Activated CD4-positive, alpha-beta T cell treated with anti-CD3 and anti-CD28 coated beads for 24 hours (primary cell): ENCODE measurements at places on chromosomes 7 and 10.

DNA sequence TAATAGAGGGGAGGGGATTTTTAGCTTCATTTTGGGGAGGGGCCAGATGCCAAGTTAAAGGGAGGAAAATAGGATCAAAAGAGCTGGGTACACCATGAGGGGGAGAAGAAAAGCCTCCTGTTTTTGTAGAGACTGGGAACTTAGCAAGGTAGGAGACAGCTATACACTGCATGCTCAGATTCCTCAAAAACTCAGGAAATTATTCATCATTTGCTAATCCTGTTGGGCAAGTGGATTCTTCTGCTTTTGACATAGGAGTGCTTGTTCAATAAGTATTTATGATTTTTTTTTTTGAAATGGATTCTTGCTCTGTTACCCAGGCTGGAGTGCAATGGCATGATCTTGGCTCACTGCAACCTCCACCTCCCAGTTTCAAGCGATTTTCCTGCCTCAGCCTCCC is 73.4 kb downstream of the LYZL2 start:
- no peak for DNase-seq

- DNase-seq, result no peak
Measured at GRCh38 chr7:18087026-18087686, 59.5 kb upstream of the PRPS1L1 start.

- no peak for DNase-seq
Measured at GRCh38 chr7:132815696-132816311, 239.5 kb upstream of the PLXNA4 start.

- no peak for DNase-seq
Measured at GRCh38 chr7:137151690-137152052, 191.9 kb downstream of the PTN start.

DNA sequence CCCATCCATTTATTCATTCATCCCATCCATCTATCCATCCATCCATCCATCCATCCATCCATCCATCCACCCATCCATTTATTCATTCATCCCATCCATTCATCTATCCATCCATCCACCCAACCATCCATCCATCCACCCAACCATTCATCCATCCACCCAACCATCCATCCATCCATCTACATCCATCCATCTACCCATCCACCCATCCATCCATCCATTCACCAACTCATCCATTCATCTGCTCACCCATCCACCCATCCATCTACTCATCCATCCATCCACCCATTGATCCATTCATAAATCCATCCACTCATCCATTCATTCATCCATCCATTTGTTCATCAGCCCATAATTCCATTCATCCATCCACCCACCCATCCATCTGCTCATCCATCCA is 56.4 kb downstream of the PFKFB3 start:
- no peak for DNase-seq

DNA sequence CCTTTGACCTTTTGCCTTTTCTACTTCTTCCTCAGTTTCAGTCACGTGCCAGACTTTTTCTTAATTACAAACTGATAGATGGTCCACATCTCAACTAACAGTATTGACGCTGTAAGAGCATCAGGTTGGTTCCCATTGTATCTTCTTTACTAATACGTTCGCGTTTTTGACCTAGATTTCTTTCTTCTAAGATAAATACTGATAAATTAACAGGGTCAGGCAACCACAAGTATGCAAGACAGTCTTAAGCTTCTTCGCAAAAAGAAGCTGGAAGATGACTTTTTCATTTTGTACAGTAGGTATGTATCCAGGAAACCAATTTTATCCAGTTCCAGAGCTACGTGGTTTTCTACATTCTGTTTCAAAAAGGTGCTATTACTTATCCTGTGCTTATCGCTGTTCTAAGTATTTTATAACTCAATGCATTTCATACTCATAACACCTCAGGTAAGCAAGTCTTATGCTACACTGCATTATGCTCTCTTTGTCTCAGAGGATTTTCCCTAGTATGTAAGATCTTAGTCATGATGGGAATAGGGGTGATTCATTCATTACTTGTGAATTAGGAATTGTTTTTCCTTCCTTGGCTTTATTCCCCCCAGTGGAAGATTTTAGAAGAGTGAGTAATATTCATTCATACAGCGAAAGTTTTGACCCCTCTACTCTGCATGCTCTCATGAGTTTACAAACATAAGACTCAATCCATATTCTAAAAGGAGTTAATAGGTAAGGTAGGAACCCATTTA is 955 bp downstream of the DUS4L start:
- DNase-seq, result no peak
